ENCODE measurements at places on chromosomes 13 and 19.

GRCh38 chr19:35095667-35096368 lies 19.8 kb upstream of the FXYD3 start:
- DNase-seq = no peak

DNA sequence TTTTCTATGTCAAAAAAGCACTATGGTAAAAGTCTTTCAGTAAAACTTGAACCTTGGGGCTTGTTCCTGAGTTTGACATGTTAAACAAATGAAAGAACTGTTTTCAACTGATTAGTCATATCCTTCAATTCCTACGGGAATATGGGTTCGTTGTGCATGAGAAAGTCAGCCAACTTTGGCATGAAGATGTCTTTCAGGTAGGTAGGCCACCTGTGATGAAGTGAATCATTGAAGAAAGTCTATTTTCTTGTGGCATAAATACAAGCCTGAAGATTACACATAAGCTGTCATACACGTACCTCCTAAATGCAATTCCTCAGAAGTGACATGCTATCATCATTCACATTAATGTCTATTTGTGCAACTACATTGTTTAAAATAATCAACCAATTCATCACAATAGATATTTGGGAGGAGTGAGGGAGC lies 513.0 kb downstream of the IRS2 start:
- DNase-seq = no peak

- DNase-seq = no peak
Observed at GRCh38 chr19:15810335-15810734, 5.1 kb downstream of the OR10H1 start.

DNA sequence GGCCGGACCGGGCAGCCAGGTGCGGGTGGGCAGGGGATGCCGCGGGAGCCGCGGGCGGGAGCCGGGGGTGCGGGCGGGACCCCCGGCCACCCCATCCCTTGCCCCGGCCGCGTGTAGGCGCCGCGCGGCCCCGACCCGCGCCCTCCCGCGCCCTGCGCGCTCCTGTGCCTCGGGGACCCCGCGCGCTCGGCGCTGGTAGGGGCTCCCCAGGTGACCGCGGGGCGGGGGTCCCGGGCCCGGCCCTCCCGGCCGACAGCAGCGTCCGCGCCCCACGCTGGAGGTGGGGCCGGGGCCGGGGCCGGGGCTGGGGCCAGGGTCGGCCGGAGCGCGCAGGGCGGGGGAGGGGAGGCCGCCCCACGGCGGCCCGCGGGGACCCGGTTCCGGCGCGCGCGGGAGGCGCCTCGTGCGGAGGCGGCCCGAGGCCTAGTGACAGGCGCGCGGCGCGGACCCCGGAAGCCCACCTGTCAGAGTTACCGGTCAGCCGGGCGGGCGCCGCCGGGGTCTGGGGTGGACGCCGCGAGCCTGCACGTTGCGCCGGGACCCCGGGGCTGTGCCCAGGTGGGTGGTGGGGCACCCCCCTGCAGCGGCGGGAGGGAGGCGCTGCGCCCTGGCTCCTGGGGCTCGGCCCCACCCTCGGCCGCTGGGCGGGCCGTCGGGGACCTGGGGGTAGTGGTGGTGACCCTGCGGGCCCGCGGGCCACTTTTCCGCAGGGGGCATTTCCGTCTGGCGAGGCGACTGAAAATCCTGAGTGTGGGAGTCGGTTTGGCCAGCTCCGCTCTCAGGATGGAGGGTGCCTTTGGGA lies 518 bp downstream of the TFDP1 start:
- peak; percentile 12 for DNase-seq

DNA sequence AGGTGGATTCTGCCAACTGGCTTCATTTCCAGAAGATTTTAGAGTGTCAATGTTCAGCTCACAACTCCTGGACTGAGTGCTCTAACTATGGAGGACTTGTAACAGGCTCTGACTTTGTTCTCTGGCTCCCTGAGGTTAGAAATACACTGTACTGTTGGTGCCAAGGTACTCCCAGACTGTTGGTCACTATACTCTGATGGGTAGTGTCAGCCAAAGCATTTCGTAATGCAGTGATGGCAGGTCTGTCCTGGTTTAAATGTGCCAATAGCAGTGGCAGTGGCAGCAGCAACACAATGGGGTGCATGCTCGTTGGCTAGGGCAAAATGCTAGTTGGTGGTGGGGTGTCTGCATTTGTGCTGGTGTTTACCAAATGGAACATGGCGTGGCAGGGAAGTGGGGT lies 472.2 kb downstream of the TDRD3 start:
- DNase-seq = no peak

- no peak for DNase-seq
Observed at GRCh38 chr19:13190781-13191540, 40.8 kb downstream of the IER2 start.

DNA sequence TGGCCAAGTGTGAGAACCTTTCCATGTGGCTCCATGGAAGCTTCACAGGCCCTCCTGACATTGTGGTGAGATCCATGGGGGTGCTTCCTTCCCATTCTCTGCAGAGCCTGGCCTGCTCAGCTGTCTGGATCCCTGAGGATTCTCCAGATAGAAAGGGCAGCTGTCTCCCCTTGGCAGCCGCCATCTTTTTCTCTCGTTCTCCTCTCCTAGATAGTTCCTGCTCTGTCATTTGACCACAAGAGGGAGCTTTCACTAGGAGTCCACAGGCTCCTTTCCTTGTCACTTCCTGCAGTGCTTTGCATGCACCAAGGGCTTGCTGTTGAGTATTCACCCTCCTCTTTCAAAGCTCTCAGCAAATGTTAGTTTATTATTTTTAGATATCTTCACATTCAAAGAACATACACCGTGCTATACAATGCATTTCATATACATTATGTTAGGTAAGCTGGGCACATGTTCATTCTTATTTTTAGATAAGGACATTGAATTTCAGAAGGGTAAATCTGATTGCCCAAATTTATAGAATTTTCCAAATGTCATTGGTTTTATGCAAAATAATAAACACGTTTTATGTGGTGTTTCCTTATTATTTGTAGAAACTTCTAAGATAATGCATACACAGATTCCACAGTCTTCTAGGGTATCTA lies 133.2 kb downstream of the FRY start:
- peak; percentile 9 for DNase-seq

DNA sequence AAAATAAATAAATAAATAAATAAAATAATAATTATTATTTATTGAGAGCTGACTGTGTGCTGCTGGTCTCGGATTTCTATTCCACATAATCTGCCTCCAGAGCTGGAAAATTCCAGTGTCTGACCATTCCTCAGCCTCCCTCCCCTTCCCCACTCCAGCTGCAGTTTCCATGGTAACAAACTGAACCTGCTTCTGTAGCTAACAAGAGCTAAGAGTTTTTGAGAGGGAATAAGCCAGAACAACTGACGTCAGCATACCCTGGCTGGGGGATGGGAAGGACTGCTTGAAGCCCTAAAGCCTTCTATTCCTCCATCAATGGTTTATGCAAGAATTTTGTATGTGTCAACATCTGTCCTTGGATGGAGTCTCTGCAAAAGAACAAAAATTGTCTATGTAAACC lies 26.0 kb upstream of the PEG3 start:
- no peak for DNase-seq

GRCh38 chr13:75399168-75399878 lies 82.6 kb downstream of the TBC1D4 start:
- no peak for DNase-seq

- no peak for DNase-seq
Observed at GRCh38 chr13:76829572-76830327, 56.5 kb downstream of the KCTD12 start.
